ENCODE measurements at places on chromosomes 7 and 10.

DNA sequence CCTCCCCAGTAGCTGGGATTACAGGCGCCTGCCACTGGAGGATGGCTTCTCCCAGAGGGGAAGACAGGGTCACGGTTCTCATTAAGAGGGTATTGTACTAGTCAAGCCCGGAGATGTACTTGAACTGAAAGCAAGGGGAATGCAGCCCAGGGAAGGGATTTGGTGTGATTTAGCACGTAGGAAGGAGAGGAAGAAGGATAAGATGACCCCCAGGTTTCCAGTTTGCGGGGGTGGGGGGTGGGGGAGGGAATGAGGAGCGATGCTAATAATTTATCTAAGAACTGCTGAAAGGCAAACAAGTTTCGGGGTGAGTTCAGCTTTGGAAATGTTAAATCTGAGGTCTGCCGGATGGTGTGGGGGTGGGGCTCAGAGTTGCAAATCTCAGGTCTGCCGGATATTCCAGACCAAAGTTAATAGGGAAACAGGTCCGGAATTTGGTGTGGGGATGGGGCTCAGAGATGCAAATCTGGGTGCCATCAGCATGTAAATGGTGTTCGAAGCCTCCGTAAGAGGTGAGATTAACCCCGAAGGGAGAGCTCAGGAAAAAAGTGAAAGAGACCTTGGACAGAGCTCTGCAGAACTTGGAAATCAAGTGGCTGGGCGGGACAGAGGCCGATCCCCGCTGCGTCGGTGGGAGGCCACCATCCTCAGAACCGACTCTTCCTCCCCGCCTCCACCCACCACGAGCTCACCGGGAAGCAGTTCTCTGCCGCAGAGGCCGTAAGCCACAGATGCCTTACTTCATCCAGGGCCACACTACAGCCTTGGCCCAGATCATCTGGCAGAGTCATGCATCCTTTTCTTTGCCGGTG is 1.6 kb upstream of the SEPHS1 start:
- peak; percentile 29 for DNase-seq

GRCh38 chr7:19811386-19811785 is 38.0 kb upstream of the TMEM196 start:
- no peak for DNase-seq

- DNase-seq = no peak
Measured at GRCh38 chr10:26681076-26681475, 16.4 kb upstream of the PDSS1 start.

- DNase-seq = no peak
Measured at GRCh38 chr7:155532792-155533119, 13.6 kb downstream of the CNPY1 start.

Data from tibial nerve (tissue), 4 donors.